SK-N-MC (cell line): ENCODE measurements at places on chromosomes 5 and 9.

DNA sequence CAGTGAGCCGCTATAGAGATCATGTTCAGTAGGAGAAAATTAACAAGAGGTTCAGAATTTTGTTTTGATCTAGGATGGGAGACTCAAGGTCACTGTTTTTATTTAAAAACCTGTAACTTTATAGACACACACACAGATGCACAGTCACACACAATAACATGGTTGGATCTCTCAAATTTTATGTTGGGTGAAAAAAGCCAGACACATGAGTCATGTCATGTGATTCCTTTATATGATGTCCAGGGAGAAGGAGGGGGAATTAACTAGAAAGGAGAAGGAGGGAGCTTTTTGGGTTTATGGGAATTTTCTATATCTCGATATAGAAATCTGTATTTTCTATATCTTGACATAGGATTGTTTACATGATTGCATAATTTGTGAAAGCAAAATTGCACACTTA is 17.1 kb downstream of the C6 start:
- DNase-seq = no peak

DNA sequence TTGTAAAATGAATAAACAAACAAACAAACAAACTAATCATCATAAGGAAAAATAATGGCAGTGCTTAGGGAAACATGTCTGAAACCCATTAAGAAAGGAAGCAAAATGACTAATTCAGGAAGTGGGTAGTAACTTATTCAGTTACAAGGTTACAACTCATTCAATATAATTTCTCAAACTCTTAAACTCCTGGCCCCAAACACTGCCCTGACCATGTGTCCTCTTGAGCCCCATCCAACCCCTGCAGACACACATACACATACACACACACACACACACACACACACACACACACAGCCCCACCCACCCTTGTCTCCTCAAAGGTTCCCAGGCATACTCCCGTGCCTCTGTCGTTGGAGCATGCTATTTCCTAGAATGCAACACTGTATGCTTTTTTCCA is 193.9 kb downstream of the SEC61B start:
- no peak for DNase-seq

- DNase-seq = no peak
Measured at GRCh38 chr5:132280371-132281240, 13.6 kb upstream of the SLC22A4 start.

- no peak for DNase-seq
Measured at GRCh38 chr5:132915681-132916080, 42.2 kb downstream of the LEAP2 start.

DNA sequence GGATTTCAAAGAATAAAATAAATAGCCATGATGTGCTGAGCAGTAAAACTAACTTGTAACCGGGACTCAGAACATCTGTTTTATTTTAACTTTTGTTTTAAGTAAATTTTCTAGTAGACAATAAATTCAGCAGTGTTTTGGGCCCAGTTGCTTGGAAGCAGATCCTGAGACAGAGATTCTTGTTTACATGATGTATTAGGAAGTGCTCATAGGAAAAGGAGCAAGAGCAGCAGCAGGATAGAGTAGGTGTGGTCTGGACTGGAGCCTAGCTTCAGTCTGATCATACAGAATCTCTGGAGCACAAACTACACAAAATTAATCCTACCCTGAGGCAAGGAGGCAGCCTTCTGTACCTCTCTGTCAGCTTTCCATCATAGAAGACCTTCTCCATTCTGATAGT is 139.2 kb upstream of the CCNH start:
- no peak for DNase-seq

DNA sequence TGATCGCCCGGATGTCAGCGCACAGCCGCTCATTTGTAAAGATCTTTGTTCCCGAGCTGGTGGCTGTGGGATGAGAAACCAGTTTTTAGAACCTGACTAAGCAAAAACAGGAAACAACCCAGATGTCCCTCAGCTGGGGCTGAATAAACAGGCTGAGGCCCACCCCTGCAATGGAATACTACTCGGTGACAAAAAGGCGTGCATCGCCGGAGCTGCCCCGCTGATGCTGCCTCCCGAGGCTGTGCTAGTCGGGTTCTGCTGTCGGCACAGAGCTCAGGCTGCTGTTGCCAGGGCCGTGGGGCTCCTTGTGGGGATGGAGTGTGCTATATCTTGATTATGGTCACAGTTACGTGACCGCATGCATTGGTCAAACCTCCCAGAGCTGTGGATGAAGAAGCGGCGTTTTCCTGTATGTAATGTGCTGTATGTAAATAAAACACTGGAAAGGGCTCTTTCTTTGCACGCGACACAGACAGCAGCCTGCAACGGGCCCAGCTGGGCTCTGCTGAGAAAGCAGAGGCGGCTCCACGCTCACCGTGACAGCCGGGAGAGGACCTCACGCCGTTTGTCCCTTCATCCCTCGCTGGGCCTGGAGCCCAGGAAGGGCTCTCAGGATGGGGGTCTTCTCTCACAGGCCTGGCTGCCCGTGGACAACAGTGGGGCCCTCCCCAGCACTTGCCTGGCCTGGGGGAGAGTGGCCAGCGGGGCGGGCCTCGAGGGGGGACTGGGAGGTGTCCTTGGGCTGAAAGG is 51.5 kb upstream of the RNU6ATAC start:
- no peak for DNase-seq

- no peak for DNase-seq
Measured at GRCh38 chr5:72505539-72506157, 1.6 kb downstream of the ZNF366 start.

GRCh38 chr5:1406681-1407640 is 38.3 kb downstream of the SLC6A3 start:
- no peak for DNase-seq

DNA sequence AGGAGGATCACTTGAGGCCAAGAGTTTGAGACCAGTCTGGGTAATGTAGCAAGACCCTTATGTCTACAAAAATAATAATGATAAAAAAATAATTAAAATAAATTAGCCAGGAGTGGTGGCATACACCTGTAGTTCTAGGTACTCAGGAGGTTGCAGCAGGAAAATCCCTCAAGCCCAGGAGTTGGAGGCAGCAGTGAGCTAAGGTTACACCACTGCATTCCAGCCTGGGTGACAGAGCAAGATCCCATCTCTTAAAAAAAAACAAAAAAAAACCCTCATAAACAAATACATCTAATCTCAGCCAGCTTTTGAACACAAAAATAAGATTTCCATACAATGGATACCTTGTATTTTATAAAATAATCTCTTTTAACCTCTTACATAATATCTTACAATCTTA is 363.3 kb upstream of the KLF4 start:
- no peak for DNase-seq

DNA sequence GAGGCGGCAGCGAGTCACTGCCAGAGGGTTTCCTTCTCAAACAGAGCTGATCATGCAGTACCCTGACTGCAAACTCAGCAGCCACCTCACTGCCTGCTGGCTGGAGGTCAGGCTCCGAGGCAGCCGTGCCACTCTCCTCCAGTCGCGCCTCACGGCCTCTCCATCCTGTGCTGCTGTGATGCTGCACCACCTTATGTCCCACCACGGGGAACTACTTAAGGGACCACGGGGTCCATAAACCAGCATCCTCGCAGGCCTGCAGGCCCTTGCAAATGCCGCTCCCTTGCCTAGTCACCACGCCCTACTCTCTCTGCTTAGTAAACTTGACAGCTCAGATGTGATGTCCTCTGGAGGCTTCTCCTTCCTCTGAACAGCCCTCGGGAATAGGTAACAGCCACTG is 99.2 kb downstream of the CRB2 start:
- no peak for DNase-seq

- DNase-seq = no peak
Measured at GRCh38 chr9:15617782-15618181, 64.9 kb downstream of the CCDC171 start.

- no peak for DNase-seq
Measured at GRCh38 chr9:103116246-103116645, 121.1 kb downstream of the CYLC2 start.

GRCh38 chr5:143213851-143214363 is 189.6 kb downstream of the NR3C1 start:
- DNase-seq = no peak

DNA sequence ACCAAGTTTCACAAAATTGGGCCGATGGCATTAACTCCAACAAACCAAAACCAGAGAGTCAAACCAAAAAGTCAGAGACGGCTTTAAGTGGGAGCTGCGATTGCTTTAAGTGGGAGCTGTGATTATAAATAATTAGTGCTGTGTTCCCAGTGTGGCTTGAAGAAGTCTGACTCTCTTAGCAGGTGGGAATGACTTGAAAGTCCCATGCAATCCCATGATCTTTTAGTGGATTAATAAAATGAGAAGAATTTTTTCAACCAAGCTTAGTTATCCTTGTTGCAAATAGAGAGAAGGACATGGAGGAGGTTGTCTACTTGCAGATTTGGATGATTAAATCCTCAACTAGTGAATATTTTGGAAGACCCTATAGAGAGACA is 68.5 kb downstream of the MYO10 start:
- DNase-seq = no peak

- no peak for DNase-seq
Measured at GRCh38 chr5:132781029-132781428, 4.0 kb upstream of the SEPTIN8 start.

- no peak for DNase-seq
Measured at GRCh38 chr5:141478321-141478945, 2.7 kb downstream of the PCDHGC3 start.

GRCh38 chr9:100355561-100355960 is 2.8 kb upstream of the TEX10 start:
- DNase-seq = no peak

DNA sequence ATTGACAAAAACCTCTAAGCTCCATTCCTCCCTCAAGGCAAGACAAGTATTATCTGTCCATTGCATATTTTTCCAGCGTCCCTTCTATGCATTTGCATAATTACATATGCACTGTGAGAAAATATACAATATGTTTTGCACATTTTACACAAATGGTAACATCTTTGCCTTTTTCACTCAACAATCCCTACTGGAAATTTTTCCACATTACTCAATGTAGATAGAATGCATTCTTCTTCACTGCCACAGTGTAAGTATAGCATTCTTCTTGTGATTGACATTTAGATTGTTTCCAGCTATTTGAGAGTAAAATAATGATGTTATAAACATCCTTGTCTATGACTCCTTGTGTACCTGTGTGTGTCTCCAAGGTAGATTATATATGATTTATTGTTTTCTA is 205.0 kb downstream of the SLIT3 start:
- no peak for DNase-seq

- no peak for DNase-seq
Measured at GRCh38 chr5:9715891-9716335, 85.8 kb upstream of the TAS2R1 start.

DNA sequence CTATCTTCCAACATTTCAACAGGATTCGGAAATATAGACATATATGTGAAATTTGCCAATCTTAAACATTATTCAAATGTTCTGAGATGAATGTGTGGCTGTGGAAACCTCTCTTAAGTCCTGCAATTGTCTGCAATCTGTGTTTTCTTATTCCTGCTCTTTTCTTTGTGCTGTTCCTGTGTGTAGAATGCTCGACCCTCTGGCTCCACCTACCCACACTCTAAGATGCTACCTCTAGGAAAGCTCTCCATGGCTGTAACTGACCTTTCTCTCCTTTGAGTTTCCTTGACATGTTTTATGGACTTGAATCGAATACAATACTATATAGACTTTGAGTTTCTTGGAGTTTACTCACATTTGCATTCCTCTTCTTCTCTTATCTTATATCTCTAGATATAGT is 120.6 kb upstream of the ASTN2 start:
- DNase-seq = no peak
